ENCODE measurements at places on chromosomes 5 and 9.

- DNase-seq: peak; percentile 83
Measured at GRCh38 chr9:124513376-124513994, 6.3 kb upstream of the NR5A1 start.

- no peak for DNase-seq
Measured at GRCh38 chr5:173229966-173230689, 4.9 kb downstream of the NKX2-5 start.

DNA sequence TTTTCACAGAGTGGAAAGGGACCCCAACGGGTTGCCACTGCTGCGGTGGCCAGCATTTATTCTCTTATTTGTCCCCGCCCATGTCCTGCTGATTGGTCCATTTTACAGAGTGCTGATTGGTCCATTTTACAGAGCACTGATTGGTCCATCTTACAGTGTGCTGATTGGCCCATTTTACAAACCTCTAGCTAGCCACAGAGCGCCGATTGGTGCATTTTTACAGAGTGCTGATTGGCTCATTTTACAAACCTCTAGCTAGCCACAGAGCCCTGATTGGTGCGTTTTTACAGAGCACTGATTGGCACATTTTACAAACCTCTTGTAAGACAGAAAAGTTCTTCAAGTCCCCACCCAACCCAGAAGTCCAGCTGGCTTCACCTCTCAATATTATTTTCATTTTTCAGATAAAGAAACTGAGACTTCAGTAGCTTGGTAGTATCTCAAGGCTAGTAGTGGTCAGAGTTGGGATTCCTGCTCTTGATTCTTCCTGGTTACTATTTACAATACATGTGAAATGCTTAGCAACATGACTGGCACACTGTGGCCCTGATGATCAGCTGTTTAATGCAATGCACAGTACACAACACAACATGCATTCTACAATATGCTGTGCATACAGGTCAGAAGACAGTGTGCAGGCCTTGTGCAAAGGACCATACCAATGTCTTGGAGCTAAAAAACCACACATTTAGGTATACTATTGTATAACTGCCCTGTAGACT is 63.6 kb upstream of the BOD1 start:
- no peak for DNase-seq

GRCh38 chr5:132822650-132823480 is 7.6 kb downstream of the SHROOM1 start:
- DNase-seq: peak; percentile 63

DNA sequence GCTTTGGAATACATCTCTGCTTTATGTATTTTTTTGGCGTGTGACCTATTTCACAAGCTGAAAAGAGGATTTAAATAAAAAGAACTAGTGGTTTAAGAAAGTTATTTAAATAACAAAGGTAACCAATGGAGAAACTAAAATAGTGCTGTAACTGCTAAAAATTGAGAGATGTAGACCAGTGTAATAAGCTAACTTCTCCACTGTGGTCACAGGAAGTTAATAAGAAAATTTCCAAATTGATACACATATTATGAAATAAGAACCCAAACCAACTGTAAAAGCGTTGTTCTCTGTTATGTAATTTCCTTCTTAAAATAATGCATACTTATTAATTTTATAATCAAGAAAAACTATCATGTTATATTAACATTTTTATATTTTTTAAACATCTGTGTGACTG is 29.1 kb upstream of the ZFAND5 start:
- DNase-seq: peak; percentile 60

- DNase-seq: no peak
Measured at GRCh38 chr5:148823871-148824270, 2.5 kb upstream of the ADRB2 start.

DNA sequence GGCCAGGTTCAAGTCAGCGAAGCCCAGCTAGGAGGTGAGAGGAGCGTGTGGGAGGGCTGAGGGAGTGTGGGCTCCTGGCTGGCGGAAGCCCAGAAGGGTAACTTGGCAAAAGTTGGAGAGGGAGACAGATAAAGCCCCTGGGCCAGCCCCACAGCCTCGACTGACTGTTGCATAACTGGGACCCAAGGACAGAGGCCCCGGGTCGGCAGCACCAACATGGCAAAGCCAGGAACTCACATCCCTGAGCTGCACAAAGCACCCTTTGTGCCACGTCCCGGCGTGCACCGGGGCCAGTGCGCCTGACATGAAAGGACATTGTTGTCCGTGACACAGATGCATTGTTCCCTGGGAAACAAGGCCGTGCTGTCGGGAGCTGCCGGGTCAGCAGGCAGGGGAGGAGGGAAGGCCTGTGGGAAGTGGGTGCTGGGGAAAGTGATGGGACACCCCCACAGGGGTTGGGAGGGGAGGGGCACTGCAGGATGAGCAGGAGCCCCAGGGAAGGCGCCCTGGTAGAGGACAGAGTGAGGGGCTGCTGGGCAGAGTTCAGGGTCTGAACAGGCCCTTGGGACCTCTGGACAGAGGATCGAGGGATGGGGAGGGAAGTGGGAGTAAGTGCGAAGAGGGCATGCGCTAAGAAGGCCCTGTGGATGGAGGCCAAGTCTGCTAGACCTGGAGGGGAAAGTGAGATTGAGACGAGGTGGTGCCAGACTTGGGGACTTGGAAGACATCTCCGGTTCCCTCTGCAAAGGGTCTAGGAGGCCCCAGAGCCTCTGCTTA is 13.0 kb upstream of the DPM2 start:
- no peak for DNase-seq

- no peak for DNase-seq
Measured at GRCh38 chr5:91189480-91190313, 193.4 kb downstream of the ARRDC3 start.

GRCh38 chr9:121192518-121192917 is 9.2 kb downstream of the RAB14 start:
- DNase-seq: no peak

DNA sequence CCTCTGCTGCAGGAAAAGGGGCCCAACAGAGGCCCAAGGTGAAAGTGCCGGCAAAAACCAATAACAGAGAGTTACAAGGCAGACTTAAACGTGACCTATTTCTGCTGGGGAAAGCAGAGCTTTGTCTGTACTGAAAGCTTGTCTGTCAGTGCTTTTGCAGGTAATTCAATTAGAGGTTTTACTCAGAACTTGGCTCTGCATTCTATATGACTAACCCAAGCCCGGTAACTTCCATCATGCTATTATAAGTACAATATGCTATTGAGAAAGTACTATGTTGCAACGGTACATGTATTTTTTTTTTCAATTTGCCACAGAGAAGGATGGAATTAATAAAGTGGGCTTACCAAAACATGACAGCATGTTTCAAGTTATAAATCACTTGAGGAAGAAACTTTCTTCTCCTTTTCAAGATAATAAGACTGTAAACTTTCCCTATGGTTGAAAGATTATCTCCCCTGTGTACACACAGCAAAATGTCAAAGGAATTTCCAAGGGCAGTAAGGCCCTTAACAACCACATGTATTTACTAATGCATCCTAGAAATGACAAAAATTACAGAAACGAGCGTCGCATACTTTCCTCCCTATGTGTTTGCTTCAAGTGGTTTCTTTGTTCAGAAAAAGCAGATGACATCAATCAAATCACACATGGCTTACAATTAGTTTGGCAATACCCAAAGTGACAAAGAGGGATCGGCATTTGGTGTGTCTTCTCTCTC is 282.4 kb downstream of the EFNA5 start:
- peak; percentile 28 for DNase-seq

DNA sequence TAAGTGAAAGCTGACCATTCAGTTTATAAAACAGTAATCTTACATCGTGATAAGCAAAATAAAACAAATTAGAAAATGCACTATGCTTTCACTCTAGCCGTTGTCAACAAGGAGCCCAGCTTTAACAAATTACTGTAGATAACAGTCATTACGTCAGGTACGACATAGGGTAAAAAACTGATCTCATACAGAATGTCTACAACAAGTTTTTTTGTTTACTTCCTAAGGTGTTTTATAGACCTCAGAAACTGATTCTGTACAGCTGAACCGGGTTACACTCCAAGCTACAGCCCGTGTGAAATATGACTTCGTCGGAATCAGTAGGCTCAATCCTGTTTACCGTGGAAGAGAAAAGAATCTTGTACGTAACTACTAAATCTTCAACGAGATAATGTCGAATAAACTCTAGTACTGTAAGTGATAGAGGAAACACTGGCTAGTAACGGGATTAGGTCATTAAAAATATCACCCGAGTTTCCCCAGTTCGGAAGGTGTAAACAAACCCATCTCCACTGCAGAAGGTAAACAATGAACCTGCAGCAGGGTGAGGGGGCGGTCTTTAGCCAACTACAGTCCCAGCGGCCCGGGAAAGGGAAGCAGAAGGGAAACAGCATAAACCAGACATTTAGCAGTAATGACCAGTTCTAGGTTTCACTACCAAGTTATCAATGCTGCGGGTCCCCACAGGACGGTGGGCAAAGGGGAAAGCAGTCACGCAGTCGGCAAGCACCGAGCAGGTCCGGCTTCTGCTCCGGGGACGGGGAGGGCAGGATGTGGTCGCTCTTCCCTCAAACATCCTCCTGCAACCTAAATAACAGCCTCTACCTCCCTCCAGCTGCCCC is 1.1 kb downstream of the RICTOR start:
- peak; percentile 75 for DNase-seq

DNA sequence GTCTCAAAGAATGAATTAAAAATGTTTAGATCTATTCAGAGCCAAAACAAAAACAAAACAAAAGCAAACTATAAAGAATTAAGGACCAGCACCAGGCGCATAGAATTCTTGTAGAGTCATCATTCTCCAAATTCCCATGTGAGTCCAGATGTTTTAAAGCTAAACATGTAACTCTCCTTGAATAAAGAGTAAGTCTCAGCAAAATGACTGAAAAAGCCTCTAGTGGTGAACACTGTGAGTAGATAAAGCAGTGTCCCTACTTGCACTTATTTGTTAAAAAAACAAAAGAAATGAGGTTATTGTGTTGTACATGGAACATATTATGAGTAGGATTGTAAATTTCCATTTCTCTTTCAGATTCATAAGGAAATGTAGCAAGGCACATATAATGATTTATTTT is 44.0 kb downstream of the NNT start:
- DNase-seq: no peak

DNA sequence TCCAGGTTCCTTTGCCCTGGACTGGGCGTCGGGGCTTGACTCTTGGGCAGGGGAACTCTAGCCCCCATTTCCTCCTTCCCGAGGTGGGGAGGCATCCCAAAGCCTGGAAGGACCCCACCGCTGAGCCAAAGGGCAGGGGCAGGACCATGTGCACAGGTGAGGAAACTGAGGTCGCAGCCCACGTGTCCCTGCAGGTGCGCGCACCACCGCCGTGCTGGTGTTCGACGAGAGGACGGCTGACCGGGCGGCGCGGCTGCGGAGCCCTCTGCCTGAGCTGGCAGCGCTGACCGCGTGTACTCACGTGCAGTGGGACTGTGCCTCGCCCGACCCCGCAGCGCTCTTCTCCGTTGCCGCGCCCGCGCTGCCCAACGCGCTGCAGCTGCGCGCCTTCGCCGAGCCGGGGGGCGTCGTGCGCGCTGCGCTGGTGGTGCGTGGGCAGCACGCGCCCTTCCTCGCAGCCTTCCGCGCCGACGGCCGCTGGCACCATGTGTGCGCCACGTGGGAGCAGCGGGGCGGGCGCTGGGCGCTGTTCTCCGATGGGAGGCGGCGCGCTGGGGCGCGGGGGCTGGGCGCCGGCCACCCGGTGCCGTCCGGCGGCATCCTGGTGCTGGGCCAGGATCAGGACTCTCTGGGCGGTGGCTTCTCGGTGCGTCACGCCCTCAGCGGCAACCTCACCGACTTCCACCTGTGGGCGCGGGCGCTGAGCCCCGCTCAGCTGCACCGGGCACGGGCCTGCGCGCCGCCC is 2.8 kb downstream of the ADGRD2 start:
- no peak for DNase-seq

DNA sequence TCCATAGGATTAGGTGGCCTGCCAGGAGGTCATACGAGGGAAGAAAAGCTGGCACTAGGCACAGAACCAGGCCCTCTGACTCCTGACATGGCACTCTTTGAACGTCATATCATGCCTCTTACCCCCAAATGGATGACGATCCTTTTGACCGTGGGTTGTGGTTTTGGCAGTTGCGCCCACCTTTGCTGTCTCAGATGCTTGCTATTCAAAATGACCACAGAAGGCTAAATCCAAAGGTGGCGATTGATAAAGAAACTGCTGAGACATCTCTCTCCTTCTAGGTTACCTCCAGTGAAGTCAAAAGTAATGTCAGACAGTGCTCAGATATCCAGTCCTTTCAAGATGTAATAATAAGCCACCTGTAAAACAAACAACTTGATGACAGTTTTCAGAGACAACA is 385.0 kb downstream of the EFNA5 start:
- no peak for DNase-seq

DNA sequence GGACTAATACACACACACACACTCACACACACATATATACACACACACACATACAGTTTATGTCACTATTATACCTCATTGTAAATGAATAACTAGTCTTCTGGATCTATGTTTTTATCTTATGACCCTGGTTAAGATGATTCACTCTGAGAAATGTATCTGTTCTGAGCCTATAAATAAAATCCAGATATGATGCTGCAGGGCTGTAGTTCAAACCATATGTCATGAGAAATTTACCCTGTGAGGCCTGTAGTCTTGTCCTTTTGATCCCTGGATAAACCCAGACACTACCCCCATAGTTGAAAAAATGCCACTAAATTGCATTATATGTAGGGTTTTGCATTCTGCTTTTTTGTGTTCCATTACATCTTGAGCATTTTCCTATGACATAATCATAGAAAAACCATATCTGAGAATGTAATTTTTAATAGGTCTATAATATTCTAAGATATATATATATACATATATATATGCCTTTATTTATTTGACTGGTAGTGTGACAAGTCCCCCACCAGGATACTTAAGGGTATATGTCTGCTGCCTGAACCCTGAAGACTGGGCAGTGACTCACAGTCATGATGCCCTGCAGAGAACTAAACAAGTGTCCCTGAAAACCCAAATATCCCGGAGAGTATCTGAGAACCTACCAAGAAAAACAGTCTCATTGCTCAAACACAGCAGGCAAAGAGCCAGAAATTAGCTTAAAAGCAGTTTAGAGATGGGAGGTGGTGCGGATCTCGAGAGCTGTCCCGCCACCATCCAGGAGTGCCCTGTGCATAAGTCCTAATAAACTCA is 18.4 kb upstream of the ALDOB start:
- DNase-seq: no peak

DNA sequence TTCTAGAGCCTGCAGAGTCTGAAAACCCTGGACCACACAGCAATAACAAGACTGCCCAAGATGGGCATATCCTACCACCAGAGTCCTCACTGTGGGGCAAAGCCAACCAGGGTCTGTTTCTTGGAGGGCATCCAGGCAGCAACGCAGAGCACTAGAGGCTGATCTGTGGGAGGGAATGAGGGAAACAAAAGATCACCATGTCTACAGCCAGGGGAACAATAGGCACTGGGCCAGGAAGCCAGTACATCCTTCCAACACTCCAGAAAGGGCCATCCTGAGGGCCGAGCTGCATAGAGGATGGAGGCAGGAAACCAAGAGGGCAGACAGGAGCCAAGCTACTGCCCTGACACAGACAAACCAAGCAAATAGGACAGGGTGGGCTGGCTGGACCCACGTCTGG is 416.1 kb upstream of the IRX4 start:
- DNase-seq: no peak

DNA sequence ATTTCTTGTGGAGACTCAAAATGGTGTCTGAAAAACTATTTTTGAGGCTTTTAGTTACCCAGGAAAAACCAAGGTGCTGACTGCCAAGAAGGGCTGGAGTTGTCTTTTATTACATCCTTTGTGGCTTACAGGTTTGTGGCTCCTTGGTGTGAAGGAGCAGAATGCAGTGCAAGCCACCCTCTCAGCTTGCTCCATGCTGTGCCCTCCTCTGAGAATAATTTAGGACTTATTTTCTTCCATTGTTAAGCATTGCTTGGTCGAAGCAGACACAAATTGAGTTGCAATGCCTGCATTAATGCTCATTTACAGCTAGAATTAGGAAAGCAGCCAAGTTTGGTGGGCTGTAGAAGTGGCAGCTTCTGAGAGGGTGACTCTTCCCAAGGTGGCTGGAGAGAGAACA is 272.2 kb downstream of the KIF4B start:
- no peak for DNase-seq
